ENCODE measurements at places on chromosomes 3 and 15.

GRCh38 chr3:57752307-57752706, 3.8 kb upstream of the SLMAP start:
- DNase-seq: peak; percentile 67

DNA sequence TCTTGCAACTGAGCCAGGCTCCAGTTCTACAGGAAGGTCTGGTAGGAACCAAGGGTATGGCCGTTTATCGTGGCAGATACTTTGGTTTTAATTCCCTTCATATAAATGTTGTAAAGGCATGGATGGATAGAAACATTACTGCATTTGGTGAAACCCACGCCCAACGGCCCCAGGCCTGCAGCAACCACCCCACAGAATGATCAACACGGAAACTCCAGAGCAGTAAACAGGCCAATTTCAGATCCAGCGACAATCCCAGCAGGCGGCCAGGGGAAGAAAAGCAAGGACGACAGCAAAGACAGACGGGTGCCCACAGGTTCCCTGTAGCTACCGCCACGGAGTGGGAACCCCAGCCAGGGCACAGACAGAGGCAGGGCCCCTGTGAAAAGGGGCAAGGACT, 32.6 kb upstream of the PCSK6 start:
- no peak for DNase-seq

DNA sequence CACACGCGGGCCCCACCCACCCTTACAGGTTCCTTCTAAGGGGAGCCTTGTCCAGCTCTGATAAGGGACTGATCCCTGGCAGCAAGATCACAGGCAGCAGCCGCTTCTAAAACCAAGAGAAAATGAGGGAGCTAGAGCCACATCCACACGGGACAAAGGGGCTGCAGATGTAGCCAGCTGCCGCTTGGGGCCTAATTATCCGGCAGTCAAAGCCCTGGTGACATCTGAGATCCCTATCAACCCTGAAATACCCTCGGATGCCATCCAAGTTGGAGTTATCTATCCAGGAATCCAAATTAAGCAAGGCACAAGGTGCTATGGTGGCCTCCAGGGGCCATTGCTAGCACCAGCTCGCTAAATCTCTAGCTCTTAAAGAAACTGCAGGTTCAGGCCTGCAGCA, 248.3 kb downstream of the VPS13C start:
- DNase-seq: no peak

DNA sequence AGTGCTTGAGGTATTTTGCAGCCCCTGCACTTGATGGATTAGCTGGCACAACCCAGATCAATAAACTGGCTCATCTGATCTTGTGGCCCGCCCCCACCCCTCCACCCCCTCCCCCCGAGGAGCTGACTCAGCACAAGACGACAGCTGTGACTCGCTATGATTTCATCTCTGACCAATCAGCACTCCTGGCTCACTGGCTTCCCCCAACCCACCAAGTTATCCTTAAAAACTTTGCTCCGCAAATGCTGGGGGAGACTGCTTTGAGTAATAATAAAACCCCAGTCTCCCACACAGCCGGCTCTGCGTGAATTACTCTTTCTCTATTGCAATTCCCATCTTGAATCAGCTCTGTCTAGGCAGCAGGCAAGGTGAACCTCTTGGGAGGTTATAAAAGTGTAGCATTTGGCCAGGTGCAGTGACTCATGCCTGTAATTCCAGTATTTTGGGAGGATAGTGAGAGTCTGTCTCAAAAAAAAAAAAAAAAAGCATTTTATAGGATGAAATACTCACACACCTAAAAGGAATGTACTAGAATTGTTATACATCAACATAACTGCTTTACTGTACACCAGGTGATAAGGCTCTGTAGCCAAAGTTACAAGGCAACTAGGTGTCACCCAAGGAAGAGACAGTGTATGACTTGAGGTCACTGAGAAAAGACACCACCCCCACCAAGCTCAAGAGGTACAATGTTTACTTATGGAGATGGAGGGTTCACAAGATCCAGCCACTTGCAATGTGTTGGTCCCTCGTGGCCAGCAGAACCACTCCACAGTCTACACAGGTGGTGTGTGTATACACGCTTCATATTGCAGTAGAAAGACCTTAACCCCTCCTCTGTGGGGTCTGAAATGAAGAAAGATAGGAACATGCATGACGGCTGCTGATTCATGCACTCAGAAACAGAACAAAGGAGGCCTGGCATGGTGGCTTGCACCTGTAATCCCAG, 8.6 kb downstream of the ZNF445 start:
- DNase-seq: peak; percentile 19

GRCh38 chr15:84582583-84583157, 18.1 kb upstream of the ZSCAN2 start:
- DNase-seq: no peak
